ENCODE measurements at places on chromosomes 7 and 10.

- peaks cover 6% of the 10 kb centered on the region for H3K4me1 ChIP-seq
- no peak for DNase-seq
- no peak overlapping the region for H3K4me3 ChIP-seq
- no peaks in the 10 kb centered on the region for H3K27me3 ChIP-seq
Observed at GRCh38 chr7:83672157-83672556, 23.2 kb upstream of the SEMA3E start.

DNA sequence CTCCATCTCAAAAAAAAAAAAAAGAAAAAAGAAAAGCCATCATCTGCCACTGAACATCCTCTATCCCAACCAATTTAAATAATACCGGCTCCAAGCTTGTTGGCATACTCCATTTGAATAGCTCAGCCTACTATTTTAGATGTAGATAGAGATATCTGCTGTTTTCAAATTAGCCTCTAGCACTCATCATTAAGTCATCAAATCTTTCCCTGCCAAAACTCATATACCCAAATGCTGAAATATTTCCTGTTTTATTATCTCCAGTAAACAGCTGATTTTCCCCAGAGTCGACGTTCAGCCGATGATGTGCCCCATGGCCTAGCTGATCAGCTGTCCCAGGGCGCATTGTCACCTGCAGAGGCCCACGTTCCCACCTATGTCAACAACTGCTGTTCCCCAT is 34.5 kb upstream of the FRMD4A start:
- no peak overlapping the region for H3K4me3 ChIP-seq
- H3K27ac ChIP-seq = no peak overlapping the region
- no peak for DNase-seq
- H3K4me1 ChIP-seq = no peaks in the 10 kb centered on the region

- no peak for DNase-seq
- H3K27ac ChIP-seq = peak overlapping the region; percentile 61
- no peaks in the 10 kb centered on the region for H3K27me3 ChIP-seq
- peaks cover 26% of the 10 kb centered on the region for H3K4me1 ChIP-seq
- peak overlapping the region; percentile 72 for H3K4me3 ChIP-seq
- peaks cover 16% of the 10 kb centered on the region for H3K36me3 ChIP-seq
Observed at GRCh38 chr10:119724593-119725516, 995 bp upstream of the INPP5F start.

DNA sequence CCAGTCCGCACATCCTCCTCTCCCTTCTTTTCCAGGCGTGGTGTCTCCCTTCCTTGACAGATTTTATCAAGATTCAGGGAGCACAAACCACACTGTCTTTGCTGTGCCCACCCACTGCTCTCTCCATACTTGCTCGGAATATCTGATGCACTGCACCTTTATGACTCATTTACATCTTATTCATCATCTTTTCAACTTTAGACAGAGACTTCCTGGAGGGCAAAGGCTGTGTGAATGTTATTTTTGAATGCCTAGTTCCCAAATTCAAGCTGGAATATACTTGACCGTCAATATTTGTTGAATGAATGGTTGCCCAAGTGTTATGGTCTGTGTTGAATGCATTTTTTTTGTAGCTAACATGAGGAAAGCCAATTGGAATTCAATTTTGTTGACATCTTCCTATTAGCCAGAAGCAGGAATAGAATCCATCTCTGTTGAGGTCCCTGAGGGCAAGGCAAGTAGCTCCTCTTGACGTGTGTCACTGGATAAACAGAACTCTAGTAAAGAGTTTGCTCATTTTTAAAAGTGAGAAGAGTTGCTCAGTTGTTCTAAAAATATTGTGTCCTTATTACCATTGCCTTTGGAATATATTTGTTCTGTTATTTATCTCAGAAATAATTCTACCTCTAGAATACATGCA is 95.0 kb downstream of the KLF6 start:
- no peaks in the 10 kb centered on the region for H3K36me3 ChIP-seq
- H3K27ac ChIP-seq = no peak overlapping the region
- peaks cover 8% of the 10 kb centered on the region for H3K4me1 ChIP-seq
- no peak for DNase-seq
- no peak overlapping the region for H3K4me3 ChIP-seq
- H3K27me3 ChIP-seq = no peaks in the 10 kb centered on the region

GRCh38 chr7:151379534-151380198 is 30.2 kb downstream of the WDR86 start:
- no peak overlapping the region for H3K4me3 ChIP-seq
- DNase-seq = no peak
- H3K36me3 ChIP-seq = peaks cover 8% of the 10 kb centered on the region
- no peak overlapping the region for H3K27ac ChIP-seq
- no peaks in the 10 kb centered on the region for H3K4me1 ChIP-seq

Data from Calu3 (cell line).